Activated naive CD4-positive, alpha-beta T cell (primary cell): ENCODE measurements at places on chromosomes 7 and 10.

DNA sequence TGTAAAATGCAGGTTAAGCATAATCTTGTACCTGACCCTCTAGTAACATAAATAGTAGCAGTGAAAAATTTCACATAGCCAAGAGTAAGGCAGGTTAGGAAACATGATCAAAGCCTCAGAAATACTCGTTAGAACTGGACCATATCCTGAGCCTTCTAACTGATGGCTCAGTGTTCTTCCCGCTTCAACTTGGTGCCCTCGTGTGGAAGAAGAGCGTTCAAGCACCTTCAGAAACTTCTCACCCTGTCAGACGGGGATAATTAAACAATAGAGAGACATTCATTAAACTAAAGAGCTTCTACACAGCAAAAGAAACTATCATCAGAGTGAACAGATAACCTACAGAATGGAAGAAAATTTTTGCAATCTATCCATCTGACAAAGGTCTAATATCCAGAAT is 124.5 kb downstream of the MYOF start:
- no peak for DNase-seq

- no peak for DNase-seq
Measured at GRCh38 chr7:101557978-101558741, 70.9 kb downstream of the MYL10 start.

DNA sequence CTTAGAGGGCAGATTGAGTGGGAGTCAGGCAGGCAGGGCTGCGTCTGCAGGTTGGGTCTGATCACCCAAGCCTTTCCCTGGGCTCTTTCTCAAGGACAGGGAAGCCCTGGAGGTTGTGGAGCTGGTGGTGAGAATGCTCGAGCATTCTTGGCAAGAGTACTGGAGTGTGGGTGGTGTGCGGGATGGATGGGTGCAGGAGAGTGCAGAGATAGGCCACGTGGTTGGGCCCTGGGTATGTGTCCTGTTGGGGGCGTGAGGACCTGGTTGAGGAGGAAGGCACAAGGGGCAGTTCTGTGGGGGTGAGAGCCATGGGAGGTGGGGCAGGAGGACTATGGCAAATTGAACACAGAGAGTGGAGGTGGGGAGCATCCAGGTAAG is 135.9 kb downstream of the PTPN20 start:
- DNase-seq: no peak

- DNase-seq: no peak
Measured at GRCh38 chr7:511476-512145, 8.0 kb downstream of the PDGFA start.
